ENCODE measurements at places on chromosomes 1 and 21.

- H3K27ac ChIP-seq: no peak overlapping the region
- H3K4me3 ChIP-seq: no peak overlapping the region
- no peaks in the 10 kb centered on the region for H3K27me3 ChIP-seq
- H3K4me1 ChIP-seq: no peaks in the 10 kb centered on the region
- no peak for DNase-seq
Observed at GRCh38 chr1:60359431-60359830, 285.9 kb upstream of the C1orf87 start.

- H3K27ac ChIP-seq: no peak overlapping the region
- DNase-seq: no peak
- no peaks in the 10 kb centered on the region for H3K27me3 ChIP-seq
- H3K4me1 ChIP-seq: no peaks in the 10 kb centered on the region
- H3K36me3 ChIP-seq: no peaks in the 10 kb centered on the region
Observed at GRCh38 chr1:199978408-199978940, 49.0 kb upstream of the NR5A2 start.

GRCh38 chr1:116254776-116255175 lies 118.3 kb upstream of the ATP1A1 start:
- H3K27me3 ChIP-seq: no peaks in the 10 kb centered on the region
- no peaks in the 10 kb centered on the region for H3K4me1 ChIP-seq
- no peak for DNase-seq
- no peak overlapping the region for H3K27ac ChIP-seq

DNA sequence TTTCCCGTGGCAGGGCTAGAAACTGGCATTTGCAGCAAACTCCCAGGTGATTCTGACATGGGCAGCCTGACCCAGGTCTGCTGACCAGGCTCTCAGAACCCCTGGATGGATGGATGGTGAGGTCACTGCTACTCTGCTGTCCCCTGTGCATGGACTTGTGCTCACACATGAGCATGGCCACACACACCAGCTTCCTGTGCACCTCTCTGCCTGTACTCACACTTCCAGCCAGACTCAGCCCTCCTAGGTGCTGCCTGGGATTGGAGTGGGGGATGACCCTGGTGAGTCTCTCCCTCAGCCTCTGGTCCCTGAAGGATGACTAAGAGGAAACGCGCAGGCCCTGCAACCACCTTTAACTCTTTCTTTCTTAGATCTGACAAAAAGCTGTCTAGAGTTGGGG lies 361.1 kb downstream of the HHAT start:
- H3K27ac ChIP-seq: no peak overlapping the region
- no peaks in the 10 kb centered on the region for H3K27me3 ChIP-seq
- H3K4me1 ChIP-seq: no peaks in the 10 kb centered on the region

- no peak for DNase-seq
- H3K36me3 ChIP-seq: no peaks in the 10 kb centered on the region
- no peak overlapping the region for H3K4me3 ChIP-seq
- H3K4me1 ChIP-seq: no peaks in the 10 kb centered on the region
- H3K27ac ChIP-seq: no peak overlapping the region
Observed at GRCh38 chr1:60367532-60367931, 294.0 kb upstream of the C1orf87 start.

GRCh38 chr1:201422436-201423030 lies 1.0 kb upstream of the TNNI1 start:
- H3K4me1 ChIP-seq: peaks cover 3% of the 10 kb centered on the region
- no peak overlapping the region for H3K4me3 ChIP-seq
- no peaks in the 10 kb centered on the region for H3K27me3 ChIP-seq
- H3K27ac ChIP-seq: no peak overlapping the region
- no peak for DNase-seq
- no peaks in the 10 kb centered on the region for H3K36me3 ChIP-seq

DNA sequence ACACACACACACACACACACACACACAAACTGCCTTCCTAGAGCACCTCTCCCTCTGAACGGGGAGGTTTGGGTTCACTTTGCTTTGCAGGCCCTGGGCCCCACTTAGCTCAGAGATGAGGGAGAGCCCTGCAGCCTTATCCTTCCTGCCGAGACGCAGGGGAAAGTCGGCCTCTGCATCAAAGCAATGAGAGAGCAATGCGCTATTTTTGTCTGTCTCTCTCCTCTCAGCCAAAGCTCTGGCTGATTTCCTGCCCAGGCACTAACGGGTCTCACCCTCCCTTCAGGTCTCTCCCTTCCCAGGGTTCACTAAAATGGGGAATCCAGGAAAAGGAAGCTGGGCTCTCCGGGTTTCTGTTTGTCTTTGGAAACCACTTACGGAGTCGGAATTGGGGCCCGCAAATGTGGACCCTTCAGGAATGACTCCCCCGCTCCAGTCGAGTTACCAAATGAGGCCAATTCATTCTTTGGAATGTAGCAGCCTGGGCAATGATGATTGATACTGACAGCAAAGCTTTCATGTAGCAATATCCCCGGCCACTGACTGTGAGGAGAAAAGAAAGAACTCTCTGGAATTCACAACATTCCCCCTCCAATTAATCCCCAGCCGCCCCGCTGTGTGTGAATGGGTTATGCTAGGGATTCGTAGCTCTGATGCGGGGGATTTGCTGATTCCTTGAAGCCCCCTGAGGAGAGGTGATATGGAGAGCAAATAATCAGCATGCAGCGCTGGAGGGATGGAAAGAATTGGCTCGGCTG lies 61.5 kb upstream of the WLS start:
- peaks cover 29% of the 10 kb centered on the region for H3K27me3 ChIP-seq
- DNase-seq: no peak
- H3K27ac ChIP-seq: no peak overlapping the region
- no peak overlapping the region for H3K4me3 ChIP-seq
- H3K36me3 ChIP-seq: no peaks in the 10 kb centered on the region

DNA sequence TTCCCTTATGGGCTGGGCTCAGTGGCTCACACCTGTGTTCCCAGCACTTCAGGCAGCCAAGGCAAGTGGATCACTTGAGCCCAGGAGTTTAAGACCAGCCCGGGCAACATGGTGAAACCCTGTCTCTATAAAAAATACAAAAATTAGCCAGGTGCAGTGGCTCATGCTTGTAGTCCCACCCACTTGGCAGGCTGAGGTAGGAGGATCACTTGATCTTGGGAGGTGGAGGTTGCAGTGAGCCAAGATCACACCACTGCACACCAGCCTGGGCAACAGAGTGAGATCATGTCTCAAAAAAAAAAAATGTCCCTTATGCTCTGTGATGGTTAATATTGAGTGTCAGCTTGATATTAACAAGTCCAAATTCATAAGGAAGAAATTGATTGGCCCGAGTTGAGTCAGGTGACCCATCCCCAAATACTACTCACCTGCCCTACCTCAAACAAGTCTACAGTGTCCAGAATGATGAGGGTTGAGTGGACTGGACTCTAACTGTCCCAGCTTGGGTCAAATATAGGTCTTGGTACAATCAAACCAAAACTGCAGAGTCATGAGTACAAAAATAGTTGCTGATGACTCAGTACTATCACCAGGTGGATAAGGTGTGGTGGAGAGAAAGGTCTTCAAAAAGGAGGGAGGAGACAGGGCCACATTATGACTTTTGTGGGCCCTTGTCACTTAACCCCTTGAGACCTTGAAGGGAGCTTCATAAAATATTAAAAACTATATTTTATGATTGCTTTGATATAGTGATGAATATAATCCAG lies 161.0 kb downstream of the ZNF326 start:
- no peak overlapping the region for H3K4me3 ChIP-seq
- H3K27ac ChIP-seq: no peak overlapping the region
- H3K4me1 ChIP-seq: no peaks in the 10 kb centered on the region
- 0 out of 2 replicates have a peak, but pooled peaks cover 1% of the 10 kb centered on the region for H3K27me3 ChIP-seq
- no peak for DNase-seq
- H3K36me3 ChIP-seq: no peaks in the 10 kb centered on the region

GRCh38 chr21:25901330-25901979 lies 166.7 kb downstream of the GABPA start:
- no peak overlapping the region for H3K4me3 ChIP-seq
- no peak for DNase-seq
- H3K27ac ChIP-seq: no peak overlapping the region
- H3K36me3 ChIP-seq: peaks cover 5% of the 10 kb centered on the region

GRCh38 chr1:183832459-183832858 lies 27.5 kb downstream of the RGL1 start:
- H3K27ac ChIP-seq: no peak overlapping the region
- no peaks in the 10 kb centered on the region for H3K36me3 ChIP-seq
- no peak overlapping the region for H3K4me3 ChIP-seq
- no peak for DNase-seq
- no peaks in the 10 kb centered on the region for H3K4me1 ChIP-seq
- no peaks in the 10 kb centered on the region for H3K27me3 ChIP-seq

GRCh38 chr1:221439008-221439746 lies 302.7 kb downstream of the DUSP10 start:
- no peaks in the 10 kb centered on the region for H3K27me3 ChIP-seq
- H3K4me3 ChIP-seq: no peak overlapping the region
- no peaks in the 10 kb centered on the region for H3K36me3 ChIP-seq

DNA sequence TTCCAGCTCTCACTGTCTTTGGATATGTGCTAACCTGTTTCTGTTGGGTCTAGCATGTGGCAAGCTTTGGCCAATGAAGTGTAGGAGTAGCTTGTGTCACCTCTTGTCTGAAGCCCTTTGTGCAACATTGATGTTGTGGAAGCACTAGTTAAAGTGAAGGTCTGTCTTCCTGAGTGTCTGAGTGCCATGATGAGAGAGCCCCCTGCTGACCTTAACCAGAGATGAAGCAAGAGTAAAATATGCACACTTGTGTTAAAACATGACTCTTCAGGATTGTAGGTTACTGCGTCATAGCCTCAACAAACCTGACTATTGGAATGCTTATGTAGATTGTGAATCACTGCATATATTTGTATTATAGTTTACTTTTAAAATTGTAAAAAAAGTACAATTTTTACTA lies 103.7 kb downstream of the NCAM2 start:
- DNase-seq: peak; percentile 52
- no peaks in the 10 kb centered on the region for H3K36me3 ChIP-seq
- no peaks in the 10 kb centered on the region for H3K4me1 ChIP-seq

GRCh38 chr1:181010789-181011188 lies 11.9 kb downstream of the STX6 start:
- H3K4me3 ChIP-seq: no peak overlapping the region
- peaks cover 2% of the 10 kb centered on the region for H3K4me1 ChIP-seq
- H3K27me3 ChIP-seq: no peaks in the 10 kb centered on the region
- H3K27ac ChIP-seq: no peak overlapping the region
- DNase-seq: no peak
- H3K36me3 ChIP-seq: no peaks in the 10 kb centered on the region

GRCh38 chr1:18883636-18884418 lies 18.5 kb downstream of the ALDH4A1 start:
- H3K4me3 ChIP-seq: no peak overlapping the region
- no peaks in the 10 kb centered on the region for H3K27me3 ChIP-seq
- peaks cover 4% of the 10 kb centered on the region for H3K36me3 ChIP-seq
- DNase-seq: no peak

DNA sequence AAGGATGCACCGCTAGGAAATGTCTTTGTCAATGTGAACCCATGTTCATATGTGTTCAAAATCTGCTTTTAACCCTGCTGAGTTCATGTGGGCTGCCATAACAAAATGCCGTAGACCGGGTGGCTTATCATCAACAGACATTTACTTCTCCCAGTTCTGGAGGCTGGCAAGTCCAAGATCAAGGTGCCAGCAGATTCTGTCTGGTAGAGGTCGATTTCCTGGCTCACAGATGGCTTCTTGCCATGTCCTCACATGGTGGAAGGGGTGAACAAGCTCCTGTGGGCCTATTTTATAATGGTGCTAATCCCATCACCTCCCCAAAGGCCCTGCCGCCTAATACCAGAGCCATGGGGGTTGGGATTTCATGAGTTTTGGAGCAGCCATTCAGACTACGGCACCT lies 4.6 kb upstream of the CDCP2 start:
- no peak overlapping the region for H3K27ac ChIP-seq
- no peaks in the 10 kb centered on the region for H3K4me1 ChIP-seq
- H3K4me3 ChIP-seq: no peak overlapping the region
- no peaks in the 10 kb centered on the region for H3K36me3 ChIP-seq
- H3K27me3 ChIP-seq: no peaks in the 10 kb centered on the region

DNA sequence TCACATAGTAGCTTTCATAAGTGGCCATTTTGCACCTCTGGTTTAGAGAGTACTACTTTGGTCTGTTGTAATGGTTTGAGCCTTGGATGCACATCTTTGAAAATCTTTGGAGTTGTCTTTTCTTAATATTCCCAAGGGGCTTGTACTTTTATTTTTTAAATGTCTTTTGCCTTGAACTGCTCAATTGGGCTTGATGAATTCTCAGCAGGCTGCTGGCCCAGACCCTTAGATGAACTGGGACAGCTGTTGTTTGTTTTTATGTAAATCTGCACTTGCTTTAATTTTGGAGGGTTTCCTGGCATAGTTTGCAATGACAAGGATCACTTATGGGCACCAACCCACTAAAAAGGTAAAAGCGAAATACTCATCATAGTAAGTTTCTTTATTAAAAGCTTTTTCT lies 24.9 kb downstream of the NGF start:
- H3K36me3 ChIP-seq: no peaks in the 10 kb centered on the region
- no peak overlapping the region for H3K4me3 ChIP-seq
- no peaks in the 10 kb centered on the region for H3K27me3 ChIP-seq
- DNase-seq: no peak

DNA sequence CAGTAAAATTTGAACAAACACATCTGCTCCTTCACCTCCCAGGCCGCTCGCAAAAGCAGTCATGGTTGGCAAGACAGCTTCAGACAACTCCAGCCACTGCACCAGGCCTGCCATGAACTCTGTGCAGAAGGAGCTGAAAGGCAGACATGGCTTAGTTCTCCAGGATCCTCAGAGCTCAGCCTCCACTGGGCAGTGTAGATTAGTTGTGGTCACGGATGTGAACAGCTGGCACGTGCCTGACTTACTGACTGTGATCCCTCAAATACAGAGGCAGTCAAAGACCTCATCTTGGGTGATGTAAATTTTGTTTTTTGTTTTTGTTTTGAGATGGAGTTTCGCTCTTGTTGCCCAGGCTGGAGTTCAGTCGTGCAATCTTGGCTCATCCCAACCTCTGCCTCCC lies 28.4 kb downstream of the TMCO4 start:
- H3K4me3 ChIP-seq: no peak overlapping the region
- 0 out of 2 replicates have a peak, but pooled peaks cover 2% of the 10 kb centered on the region for H3K4me1 ChIP-seq
- no peak for DNase-seq
- H3K27me3 ChIP-seq: no peaks in the 10 kb centered on the region
- no peaks in the 10 kb centered on the region for H3K36me3 ChIP-seq
- no peak overlapping the region for H3K27ac ChIP-seq

DNA sequence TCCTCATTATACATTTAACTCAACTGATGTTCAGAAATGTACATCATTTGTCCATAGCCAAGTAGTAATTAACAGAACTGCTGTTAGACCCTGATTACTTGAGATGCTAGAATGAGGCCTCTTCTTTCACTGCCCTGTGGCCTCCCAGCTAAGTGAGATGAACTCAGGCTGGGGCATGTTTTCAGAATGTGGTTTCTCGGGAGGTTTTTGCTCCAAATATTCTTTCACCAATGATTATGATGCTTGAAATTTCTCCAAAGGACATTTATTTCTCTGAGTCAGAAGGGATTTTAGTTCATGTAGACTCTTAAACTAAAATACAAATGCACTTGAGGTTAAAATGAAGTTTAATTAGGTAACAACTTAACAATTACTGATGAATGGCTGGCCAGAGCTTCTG lies 34.6 kb upstream of the ADAMTS5 start:
- no peak overlapping the region for H3K4me3 ChIP-seq
- no peak overlapping the region for H3K27ac ChIP-seq
- no peaks in the 10 kb centered on the region for H3K36me3 ChIP-seq
- no peak for DNase-seq

GRCh38 chr1:217495249-217495648 lies 135.6 kb downstream of the GPATCH2 start:
- H3K27ac ChIP-seq: no peak overlapping the region
- no peaks in the 10 kb centered on the region for H3K36me3 ChIP-seq
- H3K4me3 ChIP-seq: no peak overlapping the region
- no peak for DNase-seq
- no peaks in the 10 kb centered on the region for H3K4me1 ChIP-seq
- no peaks in the 10 kb centered on the region for H3K27me3 ChIP-seq

Measured in iPS DF 6.9 (cell line).